Naive B cell (primary cell): ENCODE measurements at places on chromosomes 7 and 10. TPM values are rescaled to one million over a fixed set of nuclear protein-coding genes. Genes with fewer than 3 reads are reported as not detected.

- DNase-seq: no peak
Observed at GRCh38 chr10:131947631-131948347, 33.9 kb downstream of the BNIP3 start.

- DNase-seq: no peak
Observed at GRCh38 chr7:74174606-74175082, 488 bp downstream of the EIF4H start.

- DNase-seq: no peak
Observed at GRCh38 chr10:121734589-121735045, 136.4 kb upstream of the FGFR2 start.

DNA sequence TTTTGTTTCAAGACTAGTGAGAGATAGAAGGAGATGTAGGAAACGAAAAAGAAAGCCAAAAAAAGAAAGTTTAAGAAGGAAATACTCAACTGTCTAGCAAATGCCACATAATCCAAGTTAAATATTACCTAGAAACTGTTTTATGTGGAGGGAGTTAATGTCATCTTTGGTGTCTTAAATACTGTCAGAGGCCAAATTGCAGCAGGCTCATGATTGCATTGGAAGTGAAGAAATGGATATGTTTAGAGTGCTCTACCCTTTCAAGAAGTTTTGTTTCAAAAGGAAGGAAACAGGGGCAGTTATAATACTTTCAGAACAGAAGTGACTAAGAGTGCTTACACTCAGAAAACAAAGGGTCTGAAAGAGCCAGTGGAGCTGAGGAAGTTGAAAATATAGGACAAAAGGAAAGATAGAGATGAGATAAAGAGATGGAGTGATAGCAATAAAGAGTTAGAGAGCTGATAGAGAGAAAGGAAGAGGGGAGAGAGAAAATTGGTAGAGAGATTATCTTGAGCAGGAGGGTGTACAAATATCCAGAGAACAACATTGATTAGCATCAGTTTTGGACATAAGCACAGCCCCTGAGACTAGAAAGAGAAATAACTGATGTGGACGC, 28.0 kb upstream of the GNAI1 start:
- DNase-seq: no peak

The SFTPA1 gene
- not detected for polyA plus RNA-seq

The TMEM130 gene
- polyA plus RNA-seq: not detected

The PDE1C gene
- not detected for polyA plus RNA-seq

The CUEDC2 gene
- 67.1 TPM for polyA plus RNA-seq

The TSPAN15 gene
- polyA plus RNA-seq: not detected
